ENCODE measurements at places on chromosomes 12 and 14.

- peak; percentile 97 for DNase-seq
These were observed 1.4 kb upstream of the HMGA2 start for GRCh38 chr12:65822732-65823512.

GRCh38 chr14:31291210-31291609 is 83.6 kb upstream of the HECTD1 start:
- no peak for DNase-seq

DNA sequence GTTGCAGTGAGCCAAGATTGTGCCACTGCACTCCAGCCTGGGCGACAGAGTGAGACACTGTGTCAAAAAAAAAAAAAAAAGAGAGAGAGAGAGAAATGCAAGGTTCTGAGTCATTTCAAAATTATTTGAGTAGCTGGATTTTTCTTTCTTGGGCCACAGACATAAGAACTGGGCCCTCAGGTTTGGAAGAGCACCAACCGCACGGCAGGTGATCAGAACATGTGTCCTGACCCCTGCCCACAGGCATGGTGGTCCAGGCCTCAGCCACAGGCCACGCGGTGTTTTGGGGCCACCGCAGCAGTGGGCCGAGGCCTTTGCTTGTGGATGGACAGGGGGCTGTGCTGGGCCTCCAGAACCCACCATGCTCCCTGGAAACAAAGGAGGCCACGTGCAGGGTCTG is 126.7 kb downstream of the CALM1 start:
- no peak for DNase-seq

GRCh38 chr12:120584343-120585149 is 3.3 kb upstream of the POP5 start:
- DNase-seq: peak; percentile 91

- DNase-seq: no peak
These were observed 153.3 kb downstream of the NTF3 start for GRCh38 chr12:5585178-5585577.

GRCh38 chr14:51209457-51209856 is 30.6 kb upstream of the TMX1 start:
- DNase-seq: no peak

DNA sequence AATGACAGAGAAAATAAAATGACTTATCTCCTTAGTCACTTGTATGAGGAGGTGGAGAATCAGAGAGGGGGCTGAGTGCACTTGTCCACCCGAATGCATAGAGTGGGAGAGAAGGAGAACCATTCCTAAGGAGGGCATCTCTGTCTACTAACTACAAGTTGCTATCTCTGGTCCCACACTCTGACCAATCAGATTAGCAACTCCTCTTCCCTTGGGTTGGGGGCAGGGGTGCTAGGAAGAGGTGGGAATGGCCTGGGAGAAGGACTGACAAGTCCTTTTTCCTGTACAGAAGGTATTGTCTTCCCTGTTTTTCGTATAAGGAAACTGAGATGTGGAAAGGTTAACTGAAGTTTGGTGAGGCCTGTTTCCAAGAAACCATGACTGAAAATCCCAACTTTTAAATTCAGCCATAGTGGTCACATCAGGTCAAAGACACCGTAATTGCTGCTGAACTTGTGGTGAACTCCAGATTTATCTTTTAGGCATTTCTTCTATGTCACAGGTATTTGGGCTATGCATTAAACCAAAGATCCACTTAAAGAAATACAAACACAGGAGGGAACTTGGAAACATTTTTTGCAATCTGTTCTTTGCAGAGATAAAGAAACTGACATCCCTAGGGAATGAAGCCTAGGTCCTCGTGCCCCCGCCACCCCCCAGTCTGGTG is 207.8 kb downstream of the CRADD start:
- DNase-seq: peak; percentile 70

DNA sequence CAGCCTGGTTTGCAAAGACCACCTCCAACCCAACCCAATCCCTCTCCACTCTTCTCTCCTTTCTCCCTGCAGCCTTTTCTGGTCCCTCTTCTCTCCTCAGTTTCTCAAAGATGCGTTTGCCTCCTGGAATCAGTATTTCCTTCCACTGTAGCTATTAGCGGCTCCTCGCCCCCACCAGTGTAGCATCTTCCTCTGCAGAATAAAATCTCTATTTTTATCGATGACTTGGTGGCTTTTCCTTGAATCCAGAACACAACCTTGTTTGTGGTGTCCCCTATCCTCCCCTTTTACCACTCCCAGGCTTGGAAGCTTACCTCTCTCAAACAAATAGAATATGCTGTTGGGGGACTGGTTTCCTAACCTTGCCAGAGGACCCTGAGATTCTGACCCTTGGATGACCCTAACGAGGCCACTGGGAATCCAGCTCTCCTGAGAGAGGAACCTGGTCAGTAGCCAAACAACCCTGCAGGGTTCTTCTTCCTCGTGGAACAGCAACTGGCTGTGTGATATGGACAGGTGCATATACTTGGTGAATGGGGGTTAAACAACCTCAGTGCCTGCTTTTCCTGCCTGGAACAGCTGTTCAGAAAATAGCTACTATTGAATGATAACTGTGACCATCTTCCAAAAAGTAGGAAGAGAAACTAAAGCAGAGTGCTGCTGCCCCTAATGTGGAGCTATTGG is 4.4 kb downstream of the WNT1 start:
- peak; percentile 31 for DNase-seq

DNA sequence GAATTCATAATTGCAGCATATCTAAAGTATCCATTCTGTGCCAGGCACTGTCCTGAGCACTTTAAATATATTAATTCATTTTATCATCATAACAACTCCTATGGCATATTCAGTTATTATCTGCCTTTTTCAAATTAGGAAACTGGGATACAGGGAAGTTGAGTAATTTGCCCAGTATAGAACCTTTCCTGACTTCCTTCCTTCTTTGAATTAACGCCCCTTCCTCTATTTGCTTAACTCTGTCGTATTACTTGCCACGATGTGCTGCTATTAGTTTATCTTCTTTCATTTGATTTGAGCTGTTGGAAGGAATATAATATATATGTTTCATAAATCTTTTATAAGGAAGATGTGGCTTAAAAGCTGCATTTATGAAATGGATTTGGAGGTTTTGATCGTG is 25.4 kb upstream of the FAM177A1 start:
- DNase-seq: no peak

GRCh38 chr14:69673104-69673503 is 61.7 kb downstream of the SUSD6 start:
- DNase-seq: no peak

DNA sequence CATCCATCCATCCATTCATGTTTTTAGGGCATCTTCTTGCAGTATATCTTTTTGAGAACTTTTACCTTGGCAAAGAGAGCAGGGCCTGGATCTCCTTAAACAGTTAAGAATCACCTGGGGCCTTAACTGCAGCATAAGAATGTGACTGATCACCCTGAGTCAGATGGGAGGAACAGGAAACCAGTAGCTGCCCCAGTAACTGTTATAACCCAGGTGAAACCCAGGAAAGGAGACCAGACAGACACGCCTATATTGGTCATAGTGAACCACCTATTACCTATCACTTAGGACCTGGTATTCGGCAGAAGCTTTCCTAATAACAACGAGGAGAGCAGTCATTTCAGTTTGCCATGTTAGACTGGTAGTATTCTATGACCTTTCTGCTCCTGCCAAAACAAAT is 43.4 kb upstream of the NR2C1 start:
- DNase-seq: peak; percentile 52

GRCh38 chr14:62093736-62094135 is 331.5 kb downstream of the SNAPC1 start:
- DNase-seq: no peak

GRCh38 chr12:26701604-26702215 is 131.3 kb downstream of the ITPR2 start:
- DNase-seq: no peak

DNA sequence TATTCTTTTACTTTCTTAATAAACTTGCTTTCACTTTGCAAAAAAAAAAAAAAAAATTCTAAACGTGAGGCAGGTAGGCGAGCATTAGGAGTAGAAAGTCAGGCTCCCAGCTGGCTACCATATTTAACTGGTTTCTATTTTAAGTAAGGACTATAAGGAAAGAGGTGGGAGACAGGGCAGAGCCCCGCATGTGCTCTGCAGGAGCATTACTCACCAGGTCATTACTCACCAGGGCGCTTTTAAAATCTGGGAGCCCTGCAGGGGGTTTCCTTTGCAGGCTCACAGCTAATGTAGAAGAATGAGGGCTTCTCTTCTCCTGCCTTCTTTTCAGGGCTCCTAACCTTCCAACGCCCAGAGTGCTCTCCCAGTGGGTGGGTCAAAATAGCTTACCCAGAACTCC is 14.0 kb upstream of the DPF3 start:
- DNase-seq: peak; percentile 63

DNA sequence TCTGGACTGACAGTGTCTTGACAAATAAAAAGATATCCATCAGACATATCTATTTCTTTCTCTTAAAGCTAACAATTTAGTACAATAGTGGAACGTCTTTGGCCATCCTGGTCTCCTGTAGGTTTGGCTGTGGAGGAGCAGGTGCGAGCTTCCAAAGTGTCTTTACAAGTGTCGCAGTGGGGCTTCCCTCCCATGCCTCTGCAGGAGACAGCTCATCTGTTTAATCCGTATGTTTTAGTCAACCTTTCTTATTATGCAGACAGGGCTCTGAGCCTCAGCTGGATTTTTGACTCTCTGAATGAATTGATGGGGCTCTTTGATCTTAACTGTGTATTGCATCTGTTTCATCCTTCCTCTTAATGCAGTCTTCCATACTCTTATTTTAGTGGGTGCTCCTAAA is 57.5 kb downstream of the RMST start:
- DNase-seq: no peak

GRCh38 chr14:93906341-93907329 is 20.5 kb upstream of the FAM181A start:
- peak; percentile 93 for DNase-seq

DNA sequence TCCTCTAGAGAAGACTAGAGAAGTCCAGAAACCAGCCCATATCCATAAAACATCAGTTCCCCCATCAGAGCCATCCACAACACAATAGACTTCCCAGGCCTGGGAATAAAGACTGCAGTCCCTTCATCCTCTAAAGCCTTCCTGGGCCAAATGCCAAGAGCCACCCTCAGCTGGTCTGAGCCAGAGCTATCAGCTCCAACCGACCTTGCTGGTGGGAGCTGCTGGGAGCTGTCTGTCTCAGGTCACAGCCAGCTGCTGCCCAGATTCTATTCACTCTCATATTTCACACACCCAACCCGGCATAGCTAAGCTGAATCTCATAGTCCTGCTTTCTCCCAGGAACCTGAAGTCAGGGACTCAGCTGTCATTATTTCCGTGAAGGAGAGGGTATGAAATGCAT is 10.9 kb upstream of the TFCP2 start:
- DNase-seq: no peak

GRCh38 chr12:21614506-21614905 is 9.9 kb upstream of the GYS2 start:
- no peak for DNase-seq

GRCh38 chr14:100406505-100407131 is 83.5 kb downstream of the SLC25A47 start:
- no peak for DNase-seq

DNA sequence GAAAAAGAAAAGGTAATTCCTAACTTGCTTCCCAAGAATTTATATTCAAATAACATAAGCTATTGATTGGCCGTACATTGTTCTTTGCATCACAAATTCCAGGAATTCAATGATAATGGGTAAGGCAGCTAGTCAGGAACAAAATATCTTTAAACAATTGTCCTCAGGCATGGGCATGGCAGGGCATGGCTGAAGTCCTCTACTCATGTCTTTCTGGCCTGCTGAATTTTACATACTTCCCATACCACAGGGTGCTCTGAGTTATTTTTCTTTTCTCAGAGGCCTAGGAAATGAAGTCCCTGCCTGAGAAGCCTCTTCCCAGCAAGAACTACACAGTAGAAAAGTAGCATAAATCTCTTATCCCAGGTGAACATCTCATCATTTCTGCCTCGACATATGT is 15.1 kb upstream of the DRAM1 start:
- DNase-seq: no peak

DNA sequence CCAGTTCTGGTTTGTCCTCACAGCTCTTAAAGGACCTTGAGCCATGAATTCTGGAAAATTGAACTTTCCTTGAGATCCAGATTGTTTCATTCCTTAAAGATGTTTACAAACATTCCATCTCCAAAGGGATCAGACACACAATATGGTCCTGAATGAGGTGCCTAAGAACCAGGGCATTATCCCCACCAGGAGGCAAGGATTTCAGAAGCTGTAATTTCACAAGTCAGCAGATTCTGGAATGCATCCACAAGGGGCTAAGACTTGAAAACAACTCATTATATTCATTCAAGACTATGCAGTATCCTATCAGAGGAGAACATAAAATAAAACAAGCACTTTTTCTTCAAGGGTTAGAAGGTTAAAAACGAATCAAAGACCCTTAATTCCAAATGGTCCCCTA is 15.1 kb downstream of the KCNH5 start:
- DNase-seq: peak; percentile 54

DNA sequence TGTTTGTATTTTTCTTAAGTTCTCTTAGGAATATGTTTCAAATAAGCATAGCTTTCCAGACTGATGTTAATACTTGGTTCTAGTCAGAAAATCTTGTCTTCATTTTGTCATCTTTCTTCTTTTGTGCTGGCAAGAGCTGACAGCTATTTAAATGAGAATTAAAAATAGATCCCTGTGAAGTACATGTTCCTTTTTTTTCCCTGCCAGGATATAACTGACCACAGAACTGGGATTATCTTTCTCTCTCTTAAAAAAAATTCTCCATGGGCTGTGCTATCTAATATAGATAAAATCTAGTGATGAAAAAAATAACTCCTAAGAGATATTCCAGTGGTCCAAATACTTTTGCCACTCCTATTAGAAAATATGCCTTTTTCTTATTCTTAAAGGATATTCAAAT is 163.4 kb downstream of the AKAP6 start:
- DNase-seq: no peak

GRCh38 chr12:78725951-78726580 is 138.5 kb upstream of the SYT1 start:
- DNase-seq: no peak

DNA sequence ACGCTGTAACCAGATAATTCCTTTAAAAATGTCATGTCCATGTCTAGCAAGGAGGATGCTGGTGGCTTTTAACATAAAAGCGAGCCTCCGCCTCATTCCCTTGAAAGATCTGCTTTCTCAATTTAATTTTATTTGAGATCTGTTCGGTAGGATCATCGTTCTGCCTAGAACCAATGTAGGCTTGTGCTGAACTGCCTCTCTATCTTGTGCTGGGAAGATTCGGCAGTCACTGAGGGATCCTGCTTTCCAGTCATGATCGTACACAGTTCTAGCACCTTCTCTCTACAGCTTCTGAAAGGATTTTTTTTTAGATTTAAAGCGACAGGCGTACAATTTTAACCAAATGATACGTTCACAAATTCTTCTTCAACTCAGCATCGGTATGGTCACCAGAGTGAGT is 54.3 kb downstream of the PEBP1 start:
- DNase-seq: no peak
